ENCODE measurements at places on chromosomes 6 and 20.
A peak's percentile ranks its signal among the peaks of the same experiment; 100 is the strongest.

DNA sequence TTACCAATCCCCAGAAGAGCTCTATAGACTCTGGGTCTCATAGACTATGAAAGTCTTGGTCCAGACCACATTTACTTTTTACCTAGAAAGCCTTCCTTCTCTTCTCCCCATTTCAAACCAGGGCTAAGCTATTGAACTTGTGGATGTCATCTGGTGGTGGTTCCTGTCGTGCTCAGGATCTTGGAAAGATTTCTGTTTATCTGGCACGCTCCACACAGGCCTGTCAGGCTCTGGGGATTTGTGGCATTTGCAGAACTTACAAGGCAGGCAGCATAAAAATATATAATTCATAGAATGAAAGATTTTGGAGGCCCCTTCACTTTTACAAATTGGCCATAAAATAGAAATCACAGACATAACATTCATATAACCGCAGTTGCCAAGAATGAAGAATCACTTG, 188.1 kb downstream of the UST start:
- DNase-seq, result no peak

GRCh38 chr20:34581341-34582184, 23.0 kb downstream of the MAP1LC3A start:
- DNase-seq, result no peak

DNA sequence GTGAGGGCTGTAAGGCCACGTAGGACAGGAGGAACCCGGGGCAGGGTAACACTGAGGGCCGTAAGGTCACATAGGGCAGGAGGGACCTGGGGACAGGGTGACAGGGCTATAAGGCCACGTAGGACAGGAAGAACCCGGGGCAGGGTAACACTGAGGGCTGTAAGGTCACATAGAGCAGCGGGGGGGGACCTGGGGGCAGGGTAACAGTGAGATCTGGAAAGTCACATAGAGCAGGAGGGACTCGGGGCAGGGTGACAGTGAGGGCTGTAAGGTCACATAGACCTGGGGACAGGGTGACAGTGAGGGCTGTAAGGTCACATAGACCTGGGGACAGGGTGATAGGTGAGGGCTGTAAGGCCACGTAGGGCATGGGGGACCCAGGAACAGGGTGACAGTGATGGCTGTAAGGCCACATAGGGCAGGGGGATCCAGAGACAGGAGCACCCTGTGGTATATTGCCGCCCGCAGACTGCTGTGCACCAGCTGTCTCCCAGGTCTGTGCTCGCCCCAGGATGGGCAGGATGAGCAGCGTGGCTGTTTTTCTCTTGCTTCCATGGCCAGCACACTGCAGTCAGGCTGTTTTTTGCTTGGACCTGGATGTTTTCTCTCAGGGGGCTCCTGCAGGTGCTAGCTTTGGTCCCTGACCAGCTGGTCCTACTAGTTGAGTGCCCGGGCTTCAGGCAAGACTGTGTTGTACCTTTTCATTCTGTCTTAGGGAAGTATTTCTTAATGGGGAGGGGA, 55.7 kb downstream of the SYTL3 start:
- DNase-seq, result no peak

DNA sequence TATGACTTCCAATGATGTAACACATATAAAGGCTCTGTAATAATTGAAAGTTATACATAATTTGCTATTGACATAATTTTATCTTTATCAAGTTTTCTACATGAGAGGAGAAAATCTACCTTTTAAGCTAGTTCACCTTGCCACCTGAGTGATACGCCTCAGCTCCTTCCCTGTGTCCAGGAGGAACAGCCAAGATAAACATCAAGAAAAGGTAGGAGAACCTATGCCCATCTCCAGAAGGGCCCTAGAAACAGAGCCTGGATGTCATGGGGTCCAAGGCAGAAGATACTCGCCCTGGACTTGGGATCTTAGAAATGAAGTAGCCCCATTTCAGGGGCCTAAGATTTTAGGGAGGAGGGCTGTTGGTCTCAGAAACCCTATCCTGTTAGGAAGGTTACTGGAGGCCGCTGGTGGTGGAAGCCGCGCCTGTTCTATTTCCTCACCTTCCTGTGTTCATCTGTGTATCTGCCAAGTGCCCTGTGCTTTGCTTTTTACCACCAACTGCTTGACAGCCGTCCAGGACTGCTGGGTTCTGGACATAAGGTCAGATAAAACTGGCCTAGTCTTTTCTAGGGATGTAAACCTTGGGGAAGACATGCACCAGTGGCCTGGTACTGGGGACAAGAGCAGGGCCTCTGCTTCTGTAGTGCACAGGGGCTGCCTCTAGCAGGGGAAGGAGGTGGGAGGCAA, 178.5 kb downstream of the ARID1B start:
- no peak for DNase-seq

- no peak for DNase-seq
Measured at GRCh38 chr20:61886721-61887595, 178.7 kb downstream of the TAF4 start.

DNA sequence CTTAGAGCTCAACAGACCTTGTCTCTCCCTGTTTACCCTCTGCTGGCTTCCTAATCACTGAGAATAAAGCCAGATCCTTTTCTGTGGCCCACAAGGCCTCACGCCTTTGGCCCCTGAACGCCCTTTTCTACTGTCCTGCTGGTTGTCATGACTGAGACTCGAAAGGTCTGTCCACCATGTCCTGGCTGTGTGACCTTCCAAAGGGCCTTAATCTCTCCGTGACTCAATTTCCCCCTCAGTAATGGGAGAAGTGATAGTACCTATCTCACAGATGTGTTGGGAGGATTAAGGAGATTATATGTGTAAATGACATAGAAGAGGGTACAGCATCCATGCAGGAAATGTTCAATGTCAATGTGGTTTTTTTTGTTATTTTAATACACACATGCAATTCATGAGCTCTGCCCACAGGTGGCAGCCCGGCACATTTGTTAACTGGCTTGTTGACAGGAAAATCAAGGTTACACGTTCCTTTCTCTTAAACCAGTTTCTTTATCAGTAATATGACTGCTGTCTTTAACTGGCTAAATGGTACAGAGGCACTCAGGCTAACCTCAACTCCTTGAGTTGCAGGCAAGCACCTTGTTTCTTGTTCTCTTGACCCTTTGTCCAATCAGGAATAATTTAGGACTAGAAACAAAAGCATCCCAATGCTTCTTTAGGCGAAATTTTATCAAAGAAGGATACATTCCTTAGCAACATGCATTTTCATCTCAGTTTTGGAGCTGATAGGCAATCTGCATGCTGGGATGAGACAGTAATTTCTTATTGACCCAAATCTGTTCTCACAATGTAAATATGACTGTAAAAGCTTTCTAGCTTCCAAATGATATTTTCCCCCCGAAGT, 16.6 kb downstream of the SLC22A1 start:
- peak; percentile 27 for DNase-seq

DNA sequence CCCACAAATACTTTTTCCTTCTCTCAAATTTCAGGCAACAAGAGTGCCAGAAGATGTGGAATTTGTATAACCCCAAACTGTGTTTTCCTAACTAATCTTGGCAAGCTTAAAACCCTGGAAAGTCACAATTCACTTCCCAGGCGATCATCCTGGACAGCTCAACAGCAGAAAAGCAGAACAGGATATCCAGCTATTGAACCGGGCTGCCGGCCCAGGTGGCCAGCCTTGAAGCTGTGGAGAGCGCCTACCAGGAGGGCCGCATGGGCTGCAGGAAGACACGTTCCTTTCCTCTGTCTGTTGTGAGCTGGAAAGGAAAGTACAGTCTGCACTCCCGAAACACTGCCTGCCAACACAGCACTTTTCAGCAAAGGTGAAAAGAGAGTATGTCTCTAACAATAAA, 719.7 kb upstream of the MARCKS start:
- DNase-seq, result no peak

DNA sequence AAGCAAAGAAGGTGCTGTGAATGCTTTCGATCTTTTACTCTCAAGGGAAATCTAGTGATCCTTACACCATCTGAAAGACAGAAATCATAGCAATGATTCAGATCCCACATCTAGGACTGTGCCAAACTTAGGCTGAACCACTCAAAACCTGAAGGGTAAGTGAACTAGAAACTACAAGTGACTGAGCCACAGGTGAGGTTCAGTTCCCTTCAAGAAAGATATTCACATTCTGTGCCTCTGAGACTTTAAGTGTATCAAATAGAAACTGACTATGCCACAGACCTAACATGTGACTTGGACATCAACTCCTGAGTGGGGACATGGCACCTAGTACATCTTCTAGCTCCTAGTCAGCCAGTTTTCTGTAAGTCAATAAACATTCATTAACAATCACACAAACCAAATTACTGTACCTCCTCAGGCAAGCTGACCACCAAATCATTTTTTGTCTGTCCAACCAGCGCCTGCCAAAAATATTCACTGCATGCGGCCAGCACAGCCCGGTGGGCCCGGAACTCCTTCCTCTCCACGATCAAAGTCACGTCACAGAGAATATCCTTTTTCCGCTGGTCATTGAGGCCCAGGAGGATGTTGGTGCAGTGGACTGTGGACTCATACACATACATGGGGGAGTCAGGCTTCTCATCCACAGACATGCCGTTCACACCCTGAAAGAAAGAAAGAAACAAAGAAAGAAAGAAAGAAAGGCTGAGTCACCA, 114.1 kb downstream of the GJA10 start:
- DNase-seq, result no peak

- DNase-seq, result no peak
Measured at GRCh38 chr20:51494241-51495110, 48.0 kb downstream of the NFATC2 start.

GRCh38 chr6:79894939-79895338, 52.4 kb downstream of the ELOVL4 start:
- no peak for DNase-seq

DNA sequence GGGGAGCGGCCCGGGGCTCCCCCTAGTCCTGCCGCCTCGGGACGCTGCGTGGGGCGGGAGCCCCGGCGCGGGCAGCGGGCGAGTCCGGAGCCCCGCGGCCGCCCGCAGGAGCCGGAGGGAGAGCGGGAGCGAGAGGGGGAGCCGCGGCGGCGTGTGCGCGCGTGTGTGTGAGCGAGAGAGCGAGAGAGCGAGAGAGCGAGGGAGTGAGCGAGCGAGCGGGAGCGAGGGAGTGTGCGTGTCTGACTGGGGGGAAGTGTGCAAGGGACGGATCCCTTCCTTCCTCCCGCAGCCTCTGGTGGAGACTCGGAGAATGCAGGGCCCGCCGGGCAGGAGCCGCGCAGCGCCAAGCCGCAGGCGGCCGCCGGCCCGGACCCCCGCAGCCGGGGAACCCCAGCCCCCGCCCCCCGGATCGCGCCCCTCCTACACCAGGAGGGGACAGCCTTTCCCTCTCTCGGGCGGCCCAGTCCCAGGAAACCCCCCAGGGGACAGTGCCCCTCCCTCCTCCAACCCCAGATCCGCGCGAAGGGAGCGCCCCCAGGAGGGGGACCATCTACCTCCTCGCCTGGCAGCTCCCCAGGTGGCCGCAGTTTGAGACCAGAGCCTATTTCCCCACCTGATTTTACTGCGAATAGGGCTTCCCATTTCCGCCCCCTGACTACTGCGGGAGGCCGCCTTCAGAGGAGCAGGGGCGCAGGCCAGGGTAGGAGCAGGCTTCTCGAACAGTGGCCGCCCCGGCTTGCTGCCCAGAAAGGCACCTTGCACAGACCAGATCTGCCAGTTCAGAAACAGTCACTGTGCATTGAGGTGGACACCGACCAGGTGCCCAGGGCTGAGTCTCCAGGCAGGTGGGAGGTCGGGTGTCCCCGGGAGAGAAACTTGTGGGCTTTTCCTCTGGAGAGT, at the start of gene CDH22:
Gene CDH22, minus strand, starts transcription at position 241 of the 900 bp plus-strand sequence. CDS start 57,204 bp downstream, outside the sequence.
- no peak for DNase-seq

GRCh38 chr6:163698086-163698485, 283.6 kb downstream of the QKI start:
- DNase-seq, result no peak

DNA sequence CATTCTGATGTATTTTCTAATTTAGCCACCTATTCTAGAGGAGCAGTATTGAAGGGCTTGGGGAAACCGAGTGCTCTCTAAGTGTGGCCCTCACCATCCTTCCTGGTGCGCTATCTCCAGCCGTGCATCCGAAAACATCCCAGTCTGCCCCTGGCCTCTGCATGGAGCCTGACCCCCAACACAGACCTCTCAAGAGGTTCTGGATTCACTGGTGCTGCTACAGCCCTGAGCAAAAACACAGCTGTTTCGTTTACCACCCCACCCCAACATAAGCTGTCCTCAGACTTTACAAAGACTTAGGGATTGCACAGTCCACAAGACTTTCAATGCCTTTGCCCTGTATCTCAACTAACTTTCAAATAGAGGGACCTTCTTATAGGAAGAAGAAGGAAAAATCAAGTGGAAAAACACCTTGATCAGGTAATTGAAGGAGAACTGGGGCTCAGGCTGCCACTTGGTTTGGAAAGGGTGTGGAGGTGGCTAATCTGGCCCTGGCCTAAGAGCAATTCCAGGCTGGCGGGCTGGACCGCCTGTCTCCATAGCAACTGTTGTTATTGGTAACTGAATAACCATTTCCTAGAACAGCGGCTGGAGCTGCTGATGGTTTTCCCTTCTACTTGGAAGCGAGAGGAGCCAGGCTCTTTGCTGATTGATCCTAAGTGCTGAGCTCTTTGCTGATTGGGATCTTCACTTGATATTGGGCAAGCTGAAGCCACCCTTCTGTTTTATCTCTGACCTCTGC, 90.2 kb upstream of the TOX2 start:
- DNase-seq, result no peak

- DNase-seq, result no peak
Measured at GRCh38 chr6:130853555-130854183, 26.5 kb downstream of the SMLR1 start.

- DNase-seq, result no peak
Measured at GRCh38 chr20:10432079-10432478, 1.9 kb downstream of the MKKS start.

GRCh38 chr6:13462458-13463327, 24.7 kb downstream of the GFOD1 start:
- no peak for DNase-seq

DNA sequence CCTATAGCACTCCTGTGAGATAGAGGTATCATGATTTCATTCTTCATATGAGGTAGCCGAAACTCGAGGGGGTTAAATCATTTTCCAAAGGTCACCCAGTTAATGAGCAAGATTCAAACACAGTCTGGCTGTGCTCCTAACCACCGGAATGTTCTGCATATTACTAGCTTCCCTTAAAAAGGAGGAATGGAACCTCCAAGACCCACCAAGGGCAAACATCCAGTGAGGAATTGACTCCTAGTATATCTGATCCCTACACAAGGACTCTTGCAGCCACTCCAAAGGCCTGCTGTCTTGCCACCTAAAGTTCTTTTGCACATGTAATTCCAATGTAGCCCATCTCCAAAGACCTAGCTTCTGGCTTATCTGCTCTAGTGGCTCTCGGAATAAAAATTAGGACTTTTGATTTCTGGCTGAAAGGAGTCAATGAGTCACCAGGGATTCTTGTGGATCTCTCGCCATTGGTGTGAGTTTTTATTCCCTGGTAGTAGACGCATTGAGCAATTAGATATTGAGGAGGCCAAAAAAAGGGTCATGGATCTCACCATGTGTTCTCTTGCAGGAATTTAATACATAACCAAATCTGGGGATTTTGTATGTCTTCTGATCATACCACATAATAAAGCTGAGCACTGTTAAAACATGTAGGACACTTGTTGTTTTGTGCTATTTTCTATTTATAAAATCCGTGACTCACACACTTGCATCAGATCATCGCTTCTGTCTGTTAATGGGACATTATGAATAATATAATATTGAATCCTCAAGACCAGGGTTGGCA, 9.1 kb downstream of the BCAS1 start:
- no peak for DNase-seq

- DNase-seq, result no peak
Measured at GRCh38 chr20:56504373-56505005, 20.1 kb upstream of the FAM209A start.
